ENCODE measurements at places on chromosomes 7 and 10.

DNA sequence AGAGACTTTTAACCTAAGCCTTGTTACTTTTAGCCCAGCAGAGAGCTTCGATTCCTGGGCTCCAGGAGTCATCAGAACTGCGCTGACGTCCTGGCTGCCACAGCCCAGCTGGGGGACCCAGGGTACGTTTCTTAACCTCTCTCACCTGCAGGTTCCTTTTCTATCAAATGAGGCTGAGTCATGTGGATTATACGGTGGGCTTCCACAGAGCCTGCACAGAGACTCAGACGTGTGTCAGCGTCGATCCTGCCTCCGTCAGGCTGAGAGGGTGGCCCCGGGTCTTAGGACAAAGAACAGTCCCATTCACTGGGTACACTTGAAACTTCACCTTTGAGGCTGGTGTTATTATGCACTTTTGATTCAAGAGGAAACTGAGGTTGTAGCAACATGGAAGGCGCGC is 100.7 kb upstream of the FGFR2 start:
- no peak for DNase-seq

DNA sequence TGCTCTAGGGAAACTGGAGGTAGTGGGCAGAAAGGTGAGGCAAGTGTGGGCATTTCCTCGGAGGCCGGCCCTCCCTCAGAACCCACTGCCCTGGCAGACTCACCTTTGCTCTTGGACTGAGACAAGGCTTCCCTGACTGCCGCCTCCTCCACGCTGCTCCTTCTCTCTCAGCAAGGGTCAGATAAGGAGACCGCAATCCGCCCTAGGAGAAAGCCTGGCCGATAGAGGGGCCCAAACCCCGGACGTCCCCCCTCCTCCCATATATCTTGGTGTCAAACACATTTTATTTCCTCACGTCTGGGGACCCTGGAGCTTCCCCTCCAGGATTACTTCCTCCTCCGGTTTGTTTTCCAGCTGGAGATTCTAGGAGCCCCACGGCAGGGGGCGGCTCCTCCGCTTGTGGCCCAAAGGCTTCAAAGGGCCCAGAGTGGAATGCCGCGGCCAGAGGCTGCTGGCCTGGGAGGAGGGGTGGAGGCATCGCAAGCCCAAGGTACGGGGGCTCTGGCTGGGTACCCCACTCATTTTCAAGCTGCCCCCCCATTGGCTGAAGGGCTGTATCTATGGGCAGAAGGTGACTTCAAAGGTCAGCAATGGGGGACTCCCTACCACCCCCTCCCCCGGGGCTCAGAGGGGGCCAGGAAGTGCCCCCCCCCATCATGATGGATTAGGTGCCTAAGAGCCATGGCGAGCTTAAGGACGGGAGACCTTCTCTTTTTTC is 31.7 kb upstream of the LBX1 start:
- no peak for DNase-seq

DNA sequence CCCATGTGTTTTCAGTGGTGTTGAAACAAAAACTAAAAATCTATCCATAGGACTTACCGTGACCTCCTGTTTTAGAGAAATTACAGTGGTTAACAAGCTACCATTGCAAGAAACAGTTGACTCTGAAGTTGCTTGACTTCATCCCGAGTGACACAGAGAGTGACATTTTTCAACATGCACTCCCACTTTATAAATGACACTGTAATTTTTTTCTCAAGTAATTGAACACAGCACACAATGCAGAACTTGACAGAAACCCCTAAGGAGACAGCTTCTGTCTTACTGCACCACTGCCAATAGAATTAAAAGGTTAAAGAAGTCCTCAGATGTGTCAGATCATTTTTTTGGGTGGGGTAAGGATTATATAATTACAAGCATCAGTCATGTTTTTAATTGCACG is 246.1 kb downstream of the CELF2 start:
- no peak for DNase-seq

DNA sequence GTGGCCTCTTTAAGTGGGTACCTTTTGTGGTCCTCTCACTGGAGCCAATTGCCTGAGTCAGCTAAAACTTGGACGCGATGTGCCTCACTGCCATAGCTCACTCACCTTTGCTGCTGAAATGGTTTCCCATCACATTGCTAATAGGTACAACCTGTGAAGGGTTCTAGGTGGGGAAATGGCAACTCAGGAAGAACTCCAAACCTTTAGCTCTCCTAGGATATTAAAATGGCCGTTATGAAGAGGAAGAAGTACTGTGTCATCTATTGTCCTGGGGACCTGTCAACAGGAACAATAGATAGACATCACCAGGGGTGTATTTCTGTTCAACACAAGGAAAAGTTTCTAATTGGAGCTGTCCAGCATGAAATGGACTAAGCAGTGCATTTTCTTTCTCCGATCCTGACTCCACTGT is 1.2 kb upstream of the ZNF655 start:
- DNase-seq = no peak

DNA sequence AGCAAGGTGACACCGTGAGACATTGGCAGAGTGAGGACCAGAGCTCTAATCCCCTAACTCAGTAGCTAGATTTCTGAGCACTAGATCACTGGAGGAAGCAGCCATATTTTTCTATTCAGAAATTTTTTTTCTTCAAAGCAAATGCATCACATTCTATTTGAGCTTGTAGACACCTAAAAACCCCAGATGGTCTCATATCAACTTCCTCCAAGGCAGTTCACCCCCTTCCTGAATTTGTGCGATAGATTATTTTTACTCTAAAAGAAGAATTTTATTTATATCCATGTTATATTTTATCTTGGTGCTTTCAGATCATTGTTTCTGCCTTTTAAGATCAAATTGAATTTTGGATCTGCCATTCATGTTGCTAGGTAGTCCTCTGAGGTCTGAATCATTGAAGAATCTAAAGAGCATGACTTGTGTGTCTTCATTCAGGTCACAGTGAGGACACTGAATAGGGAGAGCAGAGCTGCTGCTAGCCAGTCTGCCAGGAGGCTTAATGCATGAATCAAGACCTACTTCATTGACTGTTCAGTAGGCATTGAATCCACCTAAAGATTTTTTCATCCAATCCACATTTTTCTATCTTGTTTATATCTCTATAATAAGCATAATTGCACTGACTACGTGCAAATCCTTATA is 92.9 kb upstream of the LRRTM3 start:
- DNase-seq = no peak

GRCh38 chr7:589781-590575 is 70.3 kb upstream of the PDGFA start:
- DNase-seq = no peak

- DNase-seq = no peak
Measured at GRCh38 chr10:124027031-124027611, 66.3 kb downstream of the CHST15 start.
